ENCODE measurements at places on chromosomes 5 and 9.

GRCh38 chr5:133052317-133053175 is 733 bp downstream of the HSPA4 start:
- DNase-seq, result no peak

GRCh38 chr9:135612437-135612836 is 26.9 kb downstream of the GLT6D1 start:
- no peak for DNase-seq

- no peak for DNase-seq
Measured at GRCh38 chr5:94459915-94460314, 158.5 kb downstream of the KIAA0825 start.

- no peak for DNase-seq
Measured at GRCh38 chr5:60685028-60685427, 14.9 kb downstream of the DEPDC1B start.

DNA sequence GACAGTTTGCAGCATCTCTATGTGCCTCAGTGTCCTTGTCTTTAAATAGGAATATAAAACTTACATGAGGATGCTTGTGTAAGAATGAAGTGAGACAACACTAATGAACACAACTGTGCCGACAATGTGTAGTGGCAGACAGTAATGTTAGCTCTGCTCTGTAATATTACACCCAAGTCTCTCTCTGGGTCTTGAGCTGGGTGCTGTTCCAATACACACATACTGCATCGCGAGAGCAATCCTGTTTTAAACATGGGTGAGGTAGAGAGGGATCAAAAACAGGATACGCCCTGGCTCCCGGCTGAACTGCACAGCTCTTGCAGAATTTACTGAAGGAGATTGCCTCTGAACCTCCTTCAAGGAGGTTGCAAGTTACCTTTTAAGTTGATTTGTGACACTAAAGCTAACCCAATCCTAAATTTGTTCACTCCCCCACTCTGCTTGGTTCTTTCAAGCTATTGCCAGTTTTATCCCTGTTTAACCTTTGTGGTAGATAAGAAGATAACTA is 155.2 kb upstream of the ISL1 start:
- DNase-seq, result no peak

DNA sequence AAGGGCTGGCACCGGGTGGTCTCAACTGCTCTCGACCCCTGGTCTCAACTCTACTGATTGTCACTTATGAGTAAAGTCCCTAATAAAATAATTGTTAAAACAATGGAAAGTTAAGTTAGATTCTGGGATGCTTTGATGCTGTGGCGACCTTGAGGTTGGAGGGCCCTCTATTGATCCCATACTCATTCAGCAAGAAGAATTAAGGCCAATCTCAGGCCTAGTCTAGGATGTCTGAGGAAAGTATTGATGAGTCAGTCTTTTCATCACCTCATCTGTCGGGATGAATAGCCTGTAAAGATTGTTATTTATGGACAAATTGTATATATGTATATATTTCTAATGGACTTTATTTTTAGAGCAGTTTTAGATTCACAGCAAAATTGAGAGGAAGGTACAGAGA is 50.8 kb downstream of the WDR36 start:
- DNase-seq, result no peak

DNA sequence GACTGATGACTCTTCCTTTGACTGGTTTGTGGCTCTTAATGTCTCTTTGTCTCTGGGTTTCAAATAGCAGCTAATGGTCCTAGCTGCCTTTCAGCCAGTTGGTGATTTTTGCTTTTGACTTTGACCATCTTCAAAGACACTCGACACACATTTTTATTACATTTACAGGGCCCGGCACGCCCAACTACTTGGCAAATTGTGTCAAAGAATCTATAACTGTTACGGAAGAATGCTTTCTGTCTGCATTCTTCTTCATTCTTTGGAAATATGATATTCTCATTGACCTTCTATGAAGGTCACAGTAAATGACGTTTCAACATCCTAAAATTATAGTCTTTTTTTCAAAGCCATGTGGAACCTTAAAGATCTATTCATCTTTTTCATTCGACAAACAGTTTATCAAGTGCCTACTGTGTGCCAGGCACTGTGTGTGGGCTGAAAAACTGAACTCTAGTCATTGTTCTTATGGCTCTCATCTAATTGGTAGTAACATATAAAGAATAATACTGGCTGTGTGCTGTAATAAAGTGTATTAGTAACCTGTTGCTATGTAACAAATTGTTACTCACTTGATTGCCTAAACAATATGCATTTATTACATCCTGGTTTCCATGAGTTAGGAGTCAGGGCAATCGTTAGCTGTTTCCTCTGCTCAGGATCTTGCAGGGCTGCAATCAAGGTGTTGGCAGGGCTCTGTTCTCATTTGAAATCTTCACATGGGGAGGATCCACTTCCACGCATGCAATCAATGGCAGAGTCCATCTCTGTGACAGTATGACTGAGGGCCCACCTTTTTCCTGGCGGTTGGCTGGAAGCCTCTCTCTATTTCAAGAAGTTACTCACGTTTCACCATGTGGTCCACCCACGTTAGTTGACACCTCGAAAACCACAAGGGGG is 7.0 kb upstream of the WHRN start:
- no peak for DNase-seq

DNA sequence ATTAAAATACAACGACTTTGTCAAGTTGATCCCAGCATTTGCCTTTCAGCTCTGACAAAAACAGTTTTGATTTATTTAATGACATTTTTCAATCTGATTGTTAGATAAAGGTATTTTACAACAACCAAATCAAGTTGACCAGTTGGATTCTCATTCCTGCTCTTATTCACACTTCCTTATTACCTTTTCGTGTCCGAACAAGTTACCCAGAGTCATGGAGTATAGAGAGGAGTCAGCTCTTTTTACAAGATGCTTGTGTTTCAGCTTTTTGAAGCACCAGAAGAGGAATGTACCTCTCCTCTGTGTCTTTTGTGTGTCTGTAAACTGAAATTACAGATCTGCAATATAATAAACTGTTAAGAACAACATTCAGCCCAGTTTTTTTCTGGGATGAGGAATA is 151.3 kb upstream of the TMEM161B start:
- DNase-seq, result no peak

- peak; percentile 1 for DNase-seq
Measured at GRCh38 chr5:106601620-106602019, 1069.1 kb downstream of the EFNA5 start.

GRCh38 chr9:21402386-21403251 is 6.3 kb upstream of the IFNA8 start:
- DNase-seq, result no peak

Data from renal cortex interstitium (tissue), 15 donors.